ENCODE measurements at places on chromosomes 3 and 15.

GRCh38 chr3:56831572-56831971 lies 29.8 kb upstream of the ARHGEF3 start:
- DNase-seq, result no peak

- DNase-seq, result no peak
Observed at GRCh38 chr15:93124126-93124525, 35.1 kb upstream of the RGMA start.

DNA sequence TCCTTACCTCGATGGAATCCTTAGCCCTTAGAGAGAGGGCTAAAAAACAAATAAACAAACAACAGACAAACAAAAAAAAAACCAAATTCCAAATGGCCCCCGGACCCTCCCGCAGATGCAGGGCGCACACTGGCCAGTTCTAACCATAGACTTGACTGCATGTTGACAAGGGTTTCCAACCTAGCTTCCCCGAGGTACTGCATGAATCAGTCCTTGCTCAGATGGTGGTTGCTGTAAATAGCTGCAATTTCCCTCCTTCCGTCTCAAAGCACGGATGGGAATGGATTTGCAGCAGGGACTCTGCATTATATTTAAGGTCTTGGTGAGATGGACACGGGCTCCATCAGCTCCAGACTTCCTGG lies 162.8 kb downstream of the CD47 start:
- no peak for DNase-seq

- DNase-seq, result no peak
Observed at GRCh38 chr3:11954312-11954934, 49.8 kb upstream of the SYN2 start.

DNA sequence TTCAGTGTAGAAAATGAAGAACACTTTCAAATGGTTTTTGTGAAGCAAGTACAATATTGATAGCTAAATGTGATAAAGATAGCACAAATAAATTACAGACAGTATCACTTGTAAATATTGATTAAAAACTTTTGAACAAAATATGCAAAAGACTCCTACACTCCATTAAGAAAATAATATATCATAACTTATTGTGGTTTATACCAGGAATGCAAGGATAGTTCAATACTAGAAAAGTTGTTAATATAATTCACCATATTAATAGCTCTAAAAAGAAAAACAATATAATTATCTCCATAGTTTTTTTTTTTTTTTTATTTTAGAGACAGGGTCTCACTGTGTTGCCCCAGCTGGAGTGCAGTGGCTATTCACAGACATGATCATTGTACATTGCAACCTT lies 35.9 kb upstream of the RORA start:
- DNase-seq, result no peak

DNA sequence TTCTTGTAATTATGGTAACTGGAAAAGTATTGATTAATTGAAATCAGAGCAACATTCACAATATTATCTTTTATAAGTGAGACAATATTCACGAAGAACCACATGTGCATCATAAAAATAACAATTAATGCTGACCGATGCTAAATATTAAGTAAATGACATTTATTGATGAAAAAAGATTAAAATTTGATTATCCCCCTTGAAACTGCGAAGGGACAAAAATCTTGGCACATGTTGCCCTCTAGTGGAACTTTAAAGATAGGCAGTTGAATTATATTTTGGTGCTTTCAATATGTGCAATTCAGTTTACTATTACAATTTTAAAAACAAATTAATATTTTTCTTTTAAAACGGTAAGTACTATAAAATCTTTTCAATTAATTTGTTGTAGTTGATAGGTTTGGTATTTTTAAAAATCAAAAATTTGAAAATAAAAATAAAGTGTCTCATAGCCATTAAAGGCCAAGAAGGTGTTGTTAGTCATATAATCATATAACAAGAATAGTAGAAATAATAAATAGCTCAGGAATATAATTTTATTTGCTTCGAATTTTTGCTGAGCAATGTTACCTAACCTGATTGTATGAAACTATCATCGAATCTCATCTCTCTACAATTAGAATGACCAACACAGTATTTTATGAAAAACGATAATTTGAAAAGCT lies 270.2 kb downstream of the ROBO1 start:
- DNase-seq, result no peak

GRCh38 chr3:160768918-160769317 lies 12.9 kb downstream of the PPM1L start:
- no peak for DNase-seq

GRCh38 chr3:156443079-156443478 lies 111.8 kb downstream of the SSR3 start:
- DNase-seq, result no peak

DNA sequence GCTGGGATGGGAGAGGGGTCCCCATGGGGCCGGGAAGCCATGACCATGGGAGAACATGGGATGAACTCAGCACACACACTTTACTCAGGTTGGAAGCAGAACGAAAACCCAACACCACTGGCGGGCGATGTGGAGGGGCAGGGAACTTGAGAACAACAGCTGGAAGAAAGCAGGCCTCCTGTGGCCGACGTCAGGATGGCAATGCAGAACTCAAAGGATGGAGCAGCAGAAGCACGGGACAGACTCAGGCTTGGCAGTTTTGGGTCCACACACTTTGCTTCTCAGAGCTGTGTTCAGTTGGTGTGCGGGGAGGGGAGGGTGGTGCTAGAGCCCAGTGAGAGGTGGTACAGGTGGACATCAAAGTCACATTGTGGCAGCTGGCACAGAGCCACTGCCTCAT lies 80.7 kb downstream of the SEC22A start:
- no peak for DNase-seq

DNA sequence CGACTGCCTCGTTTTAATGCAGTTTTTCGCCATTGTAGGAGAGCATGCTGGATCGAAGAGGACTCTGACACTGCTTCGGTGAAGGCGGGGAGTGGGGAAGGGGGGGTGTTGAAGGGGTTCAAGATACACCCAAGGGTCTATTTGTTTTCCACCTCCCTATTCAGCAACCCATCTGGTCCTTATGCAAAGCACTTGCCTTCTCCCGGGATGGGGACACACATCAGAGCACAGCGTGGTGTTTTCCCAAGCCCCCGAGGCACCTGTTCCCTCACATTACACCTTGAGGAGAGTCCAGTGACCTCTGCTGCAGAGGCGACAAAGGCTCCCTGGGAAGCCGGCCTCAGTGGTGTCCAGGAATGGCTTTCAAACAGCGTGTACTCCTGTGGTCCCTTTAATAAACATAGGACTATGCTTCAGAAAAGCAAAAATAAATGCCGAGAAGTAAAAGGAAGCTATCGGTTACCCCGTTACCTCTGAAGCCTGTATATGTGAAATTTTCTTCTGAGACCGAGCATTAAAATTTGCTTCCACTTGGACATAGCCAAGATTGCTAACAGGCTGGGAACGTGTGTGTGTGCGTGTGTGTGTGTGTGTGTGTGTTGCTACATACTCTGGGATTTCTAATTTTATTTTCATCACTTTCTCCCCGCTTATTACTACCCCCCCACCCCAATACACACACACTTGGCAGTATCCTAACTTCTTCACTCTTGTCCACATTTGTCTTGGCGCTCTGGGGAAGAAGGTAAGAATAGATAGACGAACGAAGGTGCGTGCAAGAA lies 53.2 kb downstream of the CCDC54 start:
- no peak for DNase-seq

DNA sequence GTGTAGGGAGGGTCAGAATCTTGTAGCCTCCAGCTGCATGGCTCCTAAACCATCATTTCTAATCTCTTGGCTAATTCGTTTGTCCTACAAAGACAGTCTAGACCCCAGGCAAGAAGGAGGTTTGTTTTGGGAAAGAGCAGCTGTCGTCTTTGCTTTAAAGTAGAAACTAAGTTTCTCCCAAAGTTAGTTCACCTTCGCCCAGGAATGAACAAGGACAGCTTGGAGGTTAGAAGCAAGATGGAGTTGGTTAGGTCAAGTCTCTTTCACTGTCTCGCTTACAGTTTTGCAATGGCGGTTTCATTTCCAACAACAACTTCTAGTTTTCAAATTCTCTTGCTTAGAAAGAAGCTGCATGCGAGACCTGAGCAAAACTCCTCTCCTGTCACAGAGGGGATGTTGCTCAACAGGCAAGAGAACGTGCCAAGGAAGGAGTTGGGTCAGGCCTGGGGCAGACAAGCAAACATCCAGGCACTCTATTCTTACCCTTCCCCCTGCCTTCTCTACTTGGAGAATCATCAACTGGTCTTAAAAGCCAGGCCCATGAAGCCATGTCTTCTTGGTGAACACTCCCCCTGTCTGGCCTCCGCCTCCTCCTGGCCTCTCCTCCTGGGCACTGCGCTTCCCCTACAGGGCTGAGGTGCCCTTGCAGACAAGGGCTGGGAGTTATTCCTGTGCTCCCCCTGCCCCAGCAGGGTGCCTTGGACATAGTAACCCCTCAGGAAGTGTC lies 57.6 kb downstream of the TMEM44 start:
- no peak for DNase-seq

GRCh38 chr3:140316868-140317400 lies 360.9 kb upstream of the TRIM42 start:
- no peak for DNase-seq

- no peak for DNase-seq
Observed at GRCh38 chr3:160041465-160041864, 52.8 kb downstream of the IL12A start.

- no peak for DNase-seq
Observed at GRCh38 chr3:14282001-14282705, 103.5 kb downstream of the LSM3 start.

DNA sequence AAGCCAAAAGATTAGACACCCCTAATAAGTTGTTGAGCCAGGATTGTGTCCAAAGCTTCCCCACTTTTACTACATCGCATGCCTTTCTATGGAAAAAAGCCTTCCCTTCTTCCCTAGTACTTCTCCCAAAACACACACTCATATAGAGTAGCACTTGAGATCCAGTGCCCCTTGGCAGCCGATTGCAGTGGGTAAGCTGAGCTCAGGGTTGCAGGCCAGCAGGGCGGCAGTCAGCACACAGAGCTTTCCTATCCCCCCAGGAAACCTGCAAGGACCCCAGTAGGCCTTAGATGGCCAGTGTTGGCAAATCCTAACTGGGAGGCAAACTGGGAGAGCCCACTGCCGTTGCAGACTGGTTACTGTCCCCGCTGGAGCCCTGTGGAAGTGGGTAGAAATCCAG lies 75.7 kb upstream of the C15orf39 start:
- DNase-seq, result no peak
